Kidney glomerular epithelial cell (primary cell): ENCODE measurements at places on chromosomes 16 and 17.

DNA sequence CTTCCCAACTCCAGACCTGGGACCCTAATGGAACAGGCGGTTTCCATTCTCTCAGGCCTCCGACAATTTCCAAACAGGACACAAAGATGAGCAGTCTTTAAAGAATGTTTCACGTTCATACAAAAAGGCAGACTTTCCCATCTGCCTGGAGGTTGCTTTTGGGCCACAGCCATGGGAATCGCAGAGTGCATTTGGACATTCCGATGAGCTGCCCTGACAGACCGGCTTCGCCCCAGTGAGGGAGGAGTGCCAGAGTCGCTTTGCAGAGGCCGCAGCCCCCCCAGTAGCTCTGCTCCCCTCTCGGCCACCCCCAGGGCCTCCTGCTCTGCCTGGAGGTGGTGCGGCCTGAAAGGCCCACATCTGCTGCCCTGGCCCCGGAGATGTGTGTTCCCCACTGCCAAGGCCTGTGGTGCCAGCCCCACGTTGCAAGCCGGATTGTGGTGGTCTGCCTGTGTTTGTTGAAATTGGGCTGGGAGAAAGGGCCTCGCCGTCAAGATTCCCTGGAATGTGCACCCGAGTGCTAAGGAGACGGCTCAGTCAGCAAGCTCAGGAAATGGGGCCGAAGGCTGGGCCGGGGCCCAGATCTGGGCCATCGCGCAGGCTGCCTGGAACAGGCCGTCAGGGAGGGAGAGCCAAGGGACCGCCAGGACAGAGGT lies 89.8 kb downstream of the C16orf95 start:
- no peak for DNase-seq

- no peak for DNase-seq
Measured at GRCh38 chr16:87895641-87896141, 26.4 kb upstream of the SLC7A5 start.

GRCh38 chr16:49396206-49396720 lies 22.7 kb downstream of the C16orf78 start:
- DNase-seq: no peak

DNA sequence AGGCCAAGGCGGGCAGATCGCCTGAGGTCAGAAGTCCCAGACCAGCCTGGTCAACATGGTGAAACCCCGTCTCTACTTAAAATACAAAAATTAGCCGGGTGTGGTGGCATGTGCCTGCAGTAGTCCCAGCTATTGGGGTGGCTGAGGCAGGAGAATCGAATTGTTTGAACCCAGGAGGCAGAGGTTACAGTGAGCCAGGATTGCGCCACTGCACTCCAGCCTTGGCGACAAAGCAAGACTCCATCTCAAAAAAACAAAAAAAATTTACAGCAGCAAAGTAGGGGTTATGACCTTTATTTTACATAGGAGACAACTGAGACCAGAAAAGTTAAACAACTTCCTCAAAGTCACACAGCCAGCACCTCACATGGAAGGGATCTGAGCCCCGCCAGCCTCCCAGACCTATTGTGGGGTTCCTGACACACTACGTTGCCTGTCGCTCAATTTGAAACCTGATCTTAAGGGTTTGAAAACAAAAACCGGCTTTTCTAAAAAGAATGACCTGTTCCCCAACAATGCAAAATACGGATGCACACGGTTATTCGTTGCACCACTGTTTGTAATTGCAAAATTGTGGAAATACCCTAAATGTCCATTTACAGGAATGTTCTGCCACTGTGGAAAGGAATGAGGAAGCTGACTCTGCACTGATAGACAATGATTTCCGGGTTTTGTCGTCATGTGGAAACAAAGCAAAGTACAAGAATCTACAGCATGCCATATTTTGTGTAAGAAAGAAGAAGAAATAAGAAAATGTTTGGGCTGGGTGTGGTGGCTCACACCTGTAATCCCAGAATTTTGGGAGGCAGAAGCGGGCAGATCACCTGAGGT lies 77.2 kb downstream of the CNGB1 start:
- peak; percentile 87 for DNase-seq

DNA sequence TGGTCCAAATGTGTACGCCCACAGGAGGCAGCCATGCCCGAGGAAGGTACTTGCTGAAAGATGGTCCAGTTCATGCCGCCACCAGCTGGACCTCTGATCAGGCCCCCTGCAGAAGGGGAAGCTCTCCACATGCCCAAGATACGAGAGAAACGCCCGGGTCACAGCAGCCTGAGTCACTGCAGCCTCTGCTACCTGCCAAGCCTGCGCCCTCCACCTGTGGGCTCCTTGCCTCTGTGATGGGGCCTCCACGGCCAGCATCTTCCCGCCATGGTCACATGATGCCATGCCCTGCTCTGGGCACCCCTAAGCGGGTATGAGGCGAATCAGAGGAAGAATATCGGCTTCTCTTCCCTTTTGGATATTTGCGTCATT lies 13.7 kb upstream of the KREMEN2 start:
- DNase-seq: no peak

GRCh38 chr16:23826528-23827045 lies 9.2 kb upstream of the PRKCB start:
- DNase-seq: no peak

DNA sequence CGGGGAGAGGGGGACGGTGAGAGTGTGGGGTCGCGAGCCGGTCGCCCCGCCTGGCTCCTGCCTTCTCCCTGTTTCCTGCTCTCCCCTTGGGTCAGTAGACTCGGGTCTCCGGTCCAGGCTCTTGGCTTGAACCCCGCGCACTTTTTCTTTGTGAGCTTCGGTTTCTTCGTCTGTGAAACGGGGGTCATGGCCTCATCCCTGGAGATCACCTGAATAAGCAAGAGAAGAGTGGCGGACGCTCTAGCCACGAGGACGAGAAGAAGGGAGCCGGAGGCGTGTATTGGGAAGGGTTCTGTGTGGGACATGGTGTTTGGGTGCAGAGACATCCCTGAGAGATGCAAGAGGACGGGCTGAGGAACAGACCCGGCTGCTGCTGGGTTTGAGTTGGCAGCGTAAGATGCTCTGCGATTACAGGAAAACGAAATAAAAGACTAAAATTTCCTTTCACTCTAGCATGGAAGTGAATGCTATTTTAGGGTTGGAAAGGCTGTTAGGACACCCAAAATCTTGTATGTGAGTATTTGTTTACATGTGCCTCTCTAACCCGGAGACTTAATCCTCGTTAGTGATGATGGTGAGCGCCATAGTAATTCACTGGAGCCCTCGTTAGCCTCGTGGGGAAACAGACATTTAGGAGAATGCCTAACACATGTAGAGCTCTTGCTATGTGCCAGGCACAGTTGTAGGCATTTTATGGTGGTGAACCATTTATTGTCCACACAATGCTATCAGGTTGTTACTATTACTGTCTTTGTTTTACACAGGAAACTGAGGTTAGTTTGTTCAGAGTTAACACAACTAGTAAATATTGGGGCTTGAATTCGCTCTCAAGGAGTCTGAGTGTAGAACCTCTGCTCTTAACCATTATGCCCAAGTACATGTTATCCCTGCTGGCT lies 646 bp downstream of the KIF22 start:
- peak; percentile 9 for DNase-seq

GRCh38 chr17:78019367-78019975 lies 61.0 kb downstream of the TNRC6C start:
- peak; percentile 38 for DNase-seq

- no peak for DNase-seq
Measured at GRCh38 chr17:81037026-81037797, 2.3 kb downstream of the BAIAP2 start.

GRCh38 chr16:3171181-3171854 lies 16.7 kb upstream of the OR1F1 start:
- DNase-seq: peak; percentile 20

- no peak for DNase-seq
Measured at GRCh38 chr17:9766970-9767369, 24.4 kb downstream of the DHRS7C start.

- DNase-seq: no peak
Measured at GRCh38 chr17:74303305-74303704, 22.7 kb upstream of the KIF19 start.

DNA sequence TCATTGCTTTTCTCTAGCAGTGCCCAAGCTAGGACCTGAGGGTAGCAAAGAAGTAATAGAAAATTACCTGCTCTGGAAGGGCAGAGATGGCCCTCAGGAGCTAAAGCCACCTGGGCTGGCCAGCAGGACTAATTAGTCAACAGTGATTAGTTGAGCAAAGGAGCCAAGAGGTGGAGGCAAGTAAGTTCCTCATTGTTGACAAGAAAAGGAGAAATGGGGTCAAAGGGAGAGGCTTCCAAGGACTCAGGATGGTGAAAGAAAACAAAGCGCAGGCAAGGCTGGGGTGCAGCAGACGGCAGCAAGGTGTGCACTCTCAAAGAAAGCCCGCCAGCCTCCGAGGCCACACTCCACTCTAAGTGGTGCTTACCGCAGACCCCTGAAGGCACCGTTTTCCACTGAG lies 44.6 kb downstream of the CMTM4 start:
- DNase-seq: no peak

- no peak for DNase-seq
Measured at GRCh38 chr17:50212121-50212843, 10.9 kb upstream of the COL1A1 start.

DNA sequence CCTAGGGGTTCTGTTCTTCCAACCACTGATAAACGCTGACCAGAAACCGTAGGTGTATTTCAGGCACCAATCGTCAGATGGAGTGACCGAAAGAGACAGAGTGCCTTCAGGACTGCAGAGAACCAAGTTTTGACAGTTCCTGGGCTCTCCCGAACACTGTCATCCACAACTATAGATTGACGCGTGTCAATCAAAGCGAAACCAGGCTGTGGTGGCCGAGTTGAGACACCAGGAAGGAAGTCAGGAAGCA lies 11.9 kb upstream of the AURKB start:
- DNase-seq: no peak

GRCh38 chr17:37283414-37283961 lies 92.3 kb upstream of the C17orf78 start:
- DNase-seq: no peak

DNA sequence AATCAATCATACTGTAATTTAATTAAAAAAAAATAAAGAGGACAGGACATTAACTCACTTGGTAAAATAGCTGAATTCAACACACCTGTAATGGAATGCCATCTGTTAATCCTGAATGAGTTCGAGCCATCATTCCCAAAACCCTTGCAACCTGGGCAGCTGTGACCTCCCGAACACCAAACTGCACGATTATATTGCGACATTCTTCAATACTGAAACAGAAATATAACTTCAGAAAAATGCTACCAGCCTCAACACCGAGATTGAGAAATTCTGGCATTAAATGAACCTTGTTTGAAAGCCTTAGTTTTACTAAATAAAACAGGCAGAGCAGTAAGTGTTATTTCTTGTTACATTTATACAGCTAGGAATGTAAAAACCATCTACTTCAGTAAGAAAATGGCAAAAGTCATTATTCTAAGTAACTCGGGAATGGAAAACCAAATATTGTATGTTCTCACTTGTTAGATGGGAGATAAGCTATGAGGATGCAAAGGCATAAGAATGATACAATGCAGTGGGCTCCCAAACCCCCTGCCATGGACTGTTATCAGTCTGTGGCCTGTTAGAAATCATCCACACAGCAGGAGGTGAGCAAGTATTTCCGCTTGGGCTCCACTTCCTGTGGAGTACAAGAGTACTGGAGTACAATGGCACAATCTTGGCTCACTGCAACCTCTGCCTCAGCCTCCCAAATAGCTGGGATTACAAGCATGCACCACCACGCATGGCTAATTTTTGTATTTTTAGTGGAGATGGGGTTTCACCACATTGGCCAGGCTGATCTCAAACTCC lies 46.5 kb downstream of the CNOT1 start:
- DNase-seq: no peak

- DNase-seq: no peak
Measured at GRCh38 chr17:73564843-73565242, 79.4 kb downstream of the SDK2 start.

DNA sequence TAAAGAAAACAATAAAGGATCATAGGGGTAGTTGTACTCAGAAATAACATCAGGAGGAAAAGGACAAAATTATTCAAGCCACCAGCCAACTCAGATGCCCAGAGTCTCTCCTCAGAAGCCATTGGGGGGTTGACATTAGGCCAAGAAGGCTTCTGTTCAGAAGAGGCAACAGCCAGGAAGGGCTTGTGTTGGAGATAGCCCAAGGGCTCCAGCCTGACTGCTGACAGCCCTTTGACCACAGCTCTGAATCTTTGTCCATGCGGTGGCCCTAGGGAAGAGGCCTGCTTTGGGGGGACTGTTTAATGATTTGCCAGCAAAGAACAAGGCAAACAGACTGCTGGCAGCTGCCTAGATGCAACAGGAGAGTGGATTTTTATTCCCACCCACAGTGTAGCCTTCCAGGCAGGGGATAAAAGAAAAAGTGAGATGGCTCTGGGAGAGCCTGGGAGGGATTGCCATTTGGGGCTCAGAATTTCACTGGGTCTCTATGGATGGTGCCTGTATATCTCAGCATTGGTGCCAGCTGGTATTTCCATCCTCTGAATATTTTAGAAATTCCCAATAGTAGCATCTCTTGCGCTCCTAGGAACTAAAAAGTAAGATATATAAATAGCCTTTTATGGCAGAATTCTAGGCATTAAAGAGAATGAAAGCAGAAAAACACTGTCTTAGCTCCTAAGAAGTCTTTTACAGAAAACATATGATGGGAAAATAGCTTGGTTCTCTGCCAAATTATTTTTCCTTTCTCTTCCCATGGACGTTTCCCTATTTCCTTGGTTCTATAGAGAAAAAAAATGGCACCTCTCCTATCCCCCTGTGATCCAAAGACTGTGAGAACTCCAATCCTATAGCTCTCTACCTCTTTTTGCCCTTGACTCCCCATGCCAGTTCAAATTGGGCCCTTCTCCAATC lies 29.4 kb upstream of the SUPT4H1 start:
- no peak for DNase-seq

DNA sequence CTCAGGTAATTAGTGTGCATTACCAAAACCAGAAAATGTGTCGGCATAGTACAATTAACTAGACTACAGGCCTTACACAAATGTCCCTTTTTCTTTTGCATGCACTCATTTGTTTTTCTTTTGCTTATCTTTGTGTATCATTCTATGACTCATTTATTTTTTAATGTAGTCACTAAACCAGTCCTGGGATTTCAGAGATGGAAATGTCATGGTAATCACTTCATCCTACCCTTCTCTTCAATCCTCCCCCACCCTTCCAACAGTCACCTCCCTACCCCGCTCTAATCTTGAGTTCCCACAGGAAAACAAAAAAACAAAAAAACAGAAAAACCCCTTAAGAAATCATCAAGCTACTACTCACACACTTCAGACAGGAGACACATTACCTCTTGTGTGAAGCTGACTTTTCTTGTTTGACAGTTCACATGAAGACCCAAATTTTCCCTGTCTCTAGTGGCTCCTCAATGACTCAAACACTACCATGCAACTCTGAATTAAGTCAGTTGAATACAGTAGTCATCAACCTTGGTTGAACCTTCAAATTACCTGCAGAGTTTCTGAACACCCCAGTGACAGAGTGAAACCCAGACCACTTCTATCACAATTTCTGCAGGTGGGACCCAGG lies 242.4 kb upstream of the SALL1 start:
- DNase-seq: peak; percentile 1

DNA sequence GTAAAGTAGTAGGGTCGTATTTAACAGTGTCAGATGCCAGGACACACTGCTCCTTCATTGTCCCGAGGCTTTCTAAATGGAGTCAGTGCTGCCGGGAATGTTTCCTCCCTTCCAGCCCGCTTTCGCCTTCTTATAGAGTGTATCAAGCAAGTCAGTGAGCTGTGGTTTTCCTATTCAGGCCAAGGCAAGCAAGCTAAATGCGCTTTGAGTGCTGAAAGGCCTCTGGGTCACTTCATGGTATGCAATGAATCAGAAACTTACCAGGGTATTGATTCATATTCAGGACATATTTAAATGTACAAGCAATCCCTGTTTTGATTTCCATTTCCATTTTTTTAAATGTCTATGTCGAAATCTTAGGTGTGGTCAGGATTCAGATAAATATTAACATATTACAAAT lies 327.9 kb upstream of the SOX9 start:
- DNase-seq: no peak
